Stimulated activated CD8-positive, alpha-beta memory T cell treated with anti-CD3 and anti-CD28 coated beads, Interleukin-7, amount 100 ng/mL, for 1 hour (primary cell): ENCODE measurements at places on chromosomes 5 and 9.

GRCh38 chr5:97118261-97119006, 24.0 kb downstream of the LIX1 start:
- DNase-seq = no peak

GRCh38 chr5:66010476-66010875, 84.1 kb downstream of the ERBIN start:
- no peak for DNase-seq

- no peak for DNase-seq
Observed at GRCh38 chr5:102547141-102548035, 48.6 kb upstream of the SLCO6A1 start.

DNA sequence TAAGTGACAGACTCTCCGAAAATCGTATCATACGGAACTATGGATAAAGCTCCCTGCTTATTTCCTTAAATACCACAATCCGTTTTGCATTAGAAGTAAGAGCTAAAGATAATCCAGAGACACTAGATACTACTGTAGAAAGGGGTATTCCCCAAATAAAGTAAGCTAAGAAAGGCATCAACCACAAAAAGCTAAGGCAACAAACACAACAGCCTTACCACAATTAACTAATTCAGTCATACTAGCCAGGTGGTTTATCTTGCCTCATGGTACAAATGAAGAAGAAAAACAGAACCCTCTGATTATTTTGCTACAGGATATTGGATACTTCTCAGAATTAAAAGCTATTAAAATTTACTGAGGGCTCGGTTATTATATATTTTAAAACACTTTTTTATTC, 14.1 kb downstream of the ERP44 start:
- DNase-seq = no peak

DNA sequence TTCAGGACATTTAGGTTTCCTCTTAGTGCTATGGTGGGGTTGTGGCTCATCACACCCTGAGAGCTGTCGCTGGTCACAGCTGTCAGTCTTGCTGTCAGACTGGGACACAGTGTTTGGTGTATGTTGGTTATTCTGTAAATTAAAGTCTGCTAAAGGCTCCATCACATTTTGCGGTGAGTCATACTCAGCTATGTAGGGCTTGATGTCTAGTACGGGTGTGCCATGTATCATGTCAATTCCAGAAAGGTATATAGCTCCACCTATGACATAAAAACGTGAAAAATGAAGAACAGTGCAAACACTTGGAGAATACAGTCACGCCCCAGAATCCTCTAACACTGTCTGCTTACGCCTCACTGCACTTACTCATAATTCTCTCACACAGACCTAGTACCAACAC, 11.9 kb downstream of the TRMO start:
- DNase-seq = no peak

- no peak for DNase-seq
Observed at GRCh38 chr5:34487159-34487879, 168.8 kb upstream of the RAI14 start.

GRCh38 chr5:96945144-96945897, 9.4 kb downstream of the LNPEP start:
- no peak for DNase-seq
